ENCODE measurements at places on chromosomes 2 and 18. TPM values are rescaled to one million over a fixed set of nuclear protein-coding genes. Genes with fewer than 3 reads are reported as not detected.

DNA sequence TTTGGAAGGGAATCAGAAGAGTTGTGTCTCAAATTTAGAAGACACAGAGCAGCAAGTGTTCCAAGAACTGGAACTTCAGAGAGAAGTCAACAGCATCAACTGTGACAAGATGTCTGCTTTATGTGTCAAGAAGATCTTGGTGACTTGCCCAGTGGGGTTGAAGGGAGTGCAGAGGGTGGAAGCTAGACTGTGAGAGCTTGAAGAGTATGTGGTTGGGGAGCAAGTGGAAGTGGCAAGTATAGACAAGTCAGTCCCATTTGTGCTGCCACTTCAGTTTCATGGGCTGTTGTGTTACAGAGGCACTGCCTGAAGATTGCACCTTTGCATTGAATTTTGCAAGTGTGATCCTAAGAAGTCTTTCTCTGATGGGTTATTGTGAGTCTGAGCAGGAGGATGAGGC is 68.7 kb upstream of the MC2R start:
- DNase-seq = no peak

DNA sequence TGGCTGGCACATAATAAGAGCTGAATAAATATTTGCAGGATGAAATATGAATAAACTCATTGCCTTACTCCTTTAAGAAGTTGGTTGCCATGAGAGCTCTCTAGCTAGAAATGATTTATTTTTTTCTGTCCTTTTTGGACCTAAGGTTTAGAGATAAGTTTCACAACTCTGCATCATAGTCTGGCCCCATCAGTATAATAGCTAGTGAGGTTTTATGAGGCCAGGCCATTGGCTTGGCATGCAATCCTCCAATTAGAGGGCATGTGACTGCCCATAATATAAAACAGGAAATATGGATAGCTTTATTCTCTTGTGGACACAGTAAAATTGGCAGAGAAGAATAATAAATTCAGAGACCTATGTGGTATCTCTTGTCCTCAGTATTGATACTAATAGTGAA is 26.2 kb upstream of the INSIG2 start:
- no peak for DNase-seq

DNA sequence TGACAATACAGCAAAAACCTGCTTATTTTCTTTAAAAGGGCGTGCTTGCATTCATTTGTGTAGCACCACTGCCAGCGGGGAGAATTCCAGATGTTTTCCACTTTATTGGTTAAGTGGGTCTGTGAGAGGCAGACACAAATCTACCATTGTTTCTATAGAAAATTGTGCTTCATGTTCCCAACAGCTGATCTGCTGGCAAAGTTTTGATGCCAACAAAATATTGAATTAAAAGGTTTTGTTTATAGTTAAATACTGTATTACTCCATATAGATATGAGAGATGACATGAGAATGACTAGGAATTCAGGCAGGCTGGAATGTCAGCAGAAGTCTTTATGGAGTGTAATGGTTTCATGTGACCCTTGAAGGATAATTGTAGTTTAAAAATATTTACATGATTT is 182.7 kb downstream of the MC4R start:
- DNase-seq = no peak

DNA sequence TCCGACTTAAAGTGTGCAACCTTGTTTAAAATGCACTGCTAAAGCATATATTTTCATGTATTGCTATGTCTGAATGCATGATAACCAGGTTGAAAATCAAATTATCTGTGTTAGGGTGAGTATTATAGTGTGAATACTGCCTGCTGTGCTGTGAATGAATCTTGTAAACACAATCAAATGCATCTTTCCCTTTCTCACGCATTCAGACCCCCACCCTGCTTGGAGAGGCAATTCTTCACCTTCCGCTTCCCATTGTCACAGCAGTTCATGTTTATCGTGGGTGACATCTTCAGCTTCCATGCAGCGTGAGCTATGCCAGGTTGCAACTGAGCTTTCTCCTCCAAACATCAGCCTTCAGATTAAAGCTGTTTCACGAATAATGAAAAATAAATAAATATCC is 418.0 kb downstream of the MEIS1 start:
- DNase-seq = no peak

GRCh38 chr18:36047521-36047920 is 19.8 kb downstream of the RPRD1A start:
- no peak for DNase-seq

- DNase-seq = no peak
These were observed 240.3 kb upstream of the FBXO11 start for GRCh38 chr2:48146552-48146951.

GRCh38 chr2:106792671-106793070 is 93.3 kb downstream of the ST6GAL2 start:
- DNase-seq = no peak

GRCh38 chr2:28592481-28592880 is 96.6 kb downstream of the PLB1 start:
- no peak for DNase-seq

GRCh38 chr2:144698156-144698555 is 178.2 kb upstream of the ZEB2 start:
- no peak for DNase-seq

- no peak for DNase-seq
These were observed 39.8 kb upstream of the TMEM163 start for GRCh38 chr2:134758633-134759032.

GRCh38 chr2:116319935-116320334 is 1494.6 kb upstream of the DDX18 start:
- no peak for DNase-seq

- no peak for DNase-seq
These were observed 580 bp downstream of the MC2R start for GRCh38 chr18:13914756-13915155.

DNA sequence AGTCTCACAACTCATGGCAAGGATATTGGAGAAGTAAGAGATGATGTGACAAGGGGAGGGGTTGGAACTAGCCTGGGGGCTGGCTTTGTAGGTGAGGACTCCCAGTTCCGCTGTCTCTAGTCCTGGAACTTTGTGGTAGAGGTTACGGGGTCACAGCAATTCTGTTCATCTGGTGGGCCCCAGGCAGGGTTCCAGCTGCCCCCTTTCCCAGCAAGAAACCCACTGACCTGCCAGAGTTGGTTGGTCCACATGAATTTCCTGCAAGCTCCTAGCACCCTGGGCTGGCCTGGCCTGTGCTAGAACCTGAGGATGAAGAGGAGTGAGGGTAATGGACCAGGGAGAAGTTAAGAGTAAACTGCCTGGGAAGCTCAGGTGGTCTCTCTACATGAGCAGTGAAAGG is 41.3 kb downstream of the PSD4 start:
- no peak for DNase-seq

DNA sequence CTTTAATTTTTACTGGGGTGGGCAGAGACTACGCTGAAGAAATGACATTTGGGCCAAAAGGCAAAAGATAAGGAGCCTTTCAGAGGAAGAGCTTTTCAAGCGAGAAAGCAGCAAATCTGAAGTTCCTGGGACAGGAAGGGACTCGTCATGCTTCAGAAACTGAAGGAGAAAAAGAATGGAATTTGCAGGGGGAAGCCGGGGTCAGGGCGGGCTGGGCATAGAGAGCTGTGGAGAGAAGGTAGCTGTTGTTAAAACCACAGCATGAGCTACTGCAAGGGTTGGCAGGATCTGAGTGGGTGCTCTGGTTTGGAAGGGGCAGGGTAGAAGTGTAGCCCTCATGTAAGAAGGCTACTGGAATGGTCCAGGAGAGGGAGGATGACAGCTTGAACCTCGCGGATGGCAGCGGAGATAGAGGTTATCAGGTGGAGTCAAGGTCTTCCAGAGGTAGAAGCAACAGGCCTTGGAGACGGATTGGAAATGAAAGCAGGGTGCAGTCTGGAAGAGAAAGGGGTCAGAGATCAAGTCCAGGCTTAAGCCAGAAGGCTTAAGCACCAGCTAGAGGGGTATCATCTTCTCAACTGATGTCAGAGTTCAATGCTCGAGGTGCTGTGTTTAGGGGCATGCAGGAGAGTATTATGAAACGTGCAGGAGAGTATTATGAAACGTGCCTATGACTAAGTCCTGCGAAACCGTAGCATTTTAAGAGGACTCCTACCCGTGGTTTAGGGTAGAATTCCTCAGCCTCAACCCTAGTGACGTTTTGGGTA is 18.9 kb downstream of the ATP8B1 start:
- DNase-seq = no peak

GRCh38 chr2:162243294-162243693 is at the start of gene FAP:
Gene FAP (minus strand): TSS chr2:162243445. CDS start chr2:162243327, 118 bp downstream.
- no peak for DNase-seq

GRCh38 chr2:144390424-144391020 is 129.4 kb downstream of the ZEB2 start:
- no peak for DNase-seq

DNA sequence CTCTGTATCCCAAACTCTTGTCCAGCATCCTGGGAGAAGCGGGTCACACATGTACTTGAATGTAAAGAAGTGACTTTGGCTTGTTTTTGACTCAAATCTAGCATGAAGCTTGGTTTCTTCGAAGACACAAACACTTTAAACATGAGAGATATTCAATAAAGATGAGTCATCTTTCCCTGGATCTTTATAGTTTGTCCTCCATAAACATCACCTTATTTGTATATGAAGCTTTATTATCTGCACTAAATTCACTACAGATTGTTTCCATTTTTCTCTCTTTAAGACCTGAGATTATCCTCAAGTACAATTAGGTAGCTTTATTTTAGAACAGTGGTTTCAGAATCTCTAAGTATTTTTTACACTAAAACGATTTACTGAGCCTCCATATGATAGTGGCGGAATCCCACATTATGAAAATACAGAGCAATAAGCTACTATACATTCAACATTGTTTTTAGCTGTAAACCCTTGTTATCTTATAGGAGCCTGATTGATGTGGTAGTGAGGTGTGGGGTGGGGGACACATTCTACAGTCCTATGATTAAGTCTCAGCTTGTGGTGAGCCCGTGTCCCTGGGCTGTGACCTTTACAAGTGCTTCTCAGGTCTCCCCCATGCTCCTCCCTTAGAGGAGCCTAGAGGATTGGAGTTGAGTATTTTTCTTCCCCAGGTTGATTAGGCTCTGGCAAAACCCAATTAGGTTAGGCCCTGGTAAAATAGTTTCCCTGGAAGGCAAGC is 79.6 kb upstream of the RAPGEF4 start:
- no peak for DNase-seq

- no peak for DNase-seq
These were observed 281.7 kb upstream of the LRATD1 start for GRCh38 chr2:14350856-14351255.

DNA sequence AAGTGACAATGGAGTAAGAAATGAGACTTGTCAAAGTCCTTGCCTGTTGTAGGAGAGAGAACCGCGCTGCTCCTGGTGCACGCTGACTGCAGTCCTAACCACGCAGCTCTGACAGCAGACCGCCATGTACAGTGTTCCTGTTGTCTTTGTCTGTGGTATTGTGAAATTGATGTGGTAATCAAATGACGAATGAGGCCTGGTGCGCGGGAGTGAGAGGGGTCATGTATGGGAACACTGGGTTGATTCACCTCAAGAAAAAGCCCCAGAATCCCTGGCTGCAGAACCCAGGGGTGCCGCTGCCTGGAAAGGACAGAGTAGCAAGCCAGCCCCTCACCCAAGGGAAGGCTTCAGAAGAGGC is 64.0 kb downstream of the INPP4A start:
- DNase-seq = no peak

DNA sequence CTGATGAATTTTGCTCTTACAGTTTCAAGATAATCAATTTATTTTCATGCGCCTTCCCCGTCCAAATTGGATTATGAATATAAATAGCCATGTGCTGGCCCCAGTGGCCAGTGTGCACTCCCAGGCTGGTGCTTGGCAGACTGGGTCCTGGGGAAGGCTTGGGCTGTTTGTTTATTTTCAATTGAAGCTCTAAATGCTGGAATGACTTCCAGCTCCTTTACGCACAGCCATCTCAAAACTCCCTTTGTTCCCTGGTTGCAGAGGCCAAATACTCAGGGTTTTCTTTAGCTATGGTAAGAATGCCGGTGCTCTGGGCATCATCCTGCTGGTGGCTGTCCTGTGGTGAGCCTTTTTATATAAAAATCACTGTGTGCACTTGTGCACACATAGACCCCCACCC is 131.5 kb downstream of the PRKCE start:
- DNase-seq = no peak

- DNase-seq = no peak
These were observed 56.3 kb upstream of the TMEM200C start for GRCh38 chr18:5951515-5952091.

GRCh38 chr2:30695749-30696148 is 111.5 kb downstream of the CAPN13 start:
- peak; percentile 54 for DNase-seq

DNA sequence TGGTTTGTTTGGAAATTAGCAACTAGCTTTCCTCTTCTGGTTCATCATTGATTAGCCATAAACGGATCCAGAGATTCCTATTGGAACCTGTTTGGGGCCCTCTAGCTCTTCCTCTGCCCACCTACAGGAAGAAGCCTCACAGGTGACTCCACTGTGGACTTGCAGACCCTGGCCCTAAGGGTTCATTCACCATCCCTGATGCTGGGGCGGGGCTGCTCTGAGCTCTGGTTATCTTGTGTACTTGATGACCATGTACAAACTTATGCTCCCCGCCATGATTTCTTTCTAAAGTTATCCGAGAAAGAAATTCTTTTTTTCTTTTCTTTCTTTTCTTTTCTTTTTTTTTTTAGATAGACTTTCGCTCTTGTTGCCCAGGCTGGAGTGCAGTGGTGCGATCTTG is 33.9 kb upstream of the INHBB start:
- no peak for DNase-seq

DNA sequence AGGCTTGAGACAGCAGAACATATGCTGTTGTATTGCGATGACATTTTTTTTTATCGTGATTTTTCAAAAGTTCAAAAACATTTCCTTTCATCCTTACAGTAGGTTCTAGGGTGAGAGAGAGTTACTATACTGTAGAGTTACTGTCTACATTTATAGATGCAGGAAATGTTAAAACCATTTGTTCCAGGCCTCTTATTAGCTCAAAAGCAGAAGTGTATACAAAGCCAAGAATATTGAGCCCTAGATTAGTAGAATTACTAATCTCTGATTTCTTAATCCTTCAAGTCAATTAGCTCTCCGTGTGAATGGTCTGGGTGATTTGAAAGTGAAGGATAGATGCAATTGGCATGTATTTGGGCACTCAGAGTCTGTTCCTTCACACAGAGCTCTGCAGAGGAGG is 73.1 kb downstream of the MAPRE2 start:
- no peak for DNase-seq

GRCh38 chr2:227477291-227477690 is 5.3 kb downstream of the AGFG1 start:
- no peak for DNase-seq

GRCh38 chr2:68784188-68784587 is 49.6 kb downstream of the ARHGAP25 start:
- no peak for DNase-seq

GRCh38 chr2:28277466-28277865 is 115.2 kb upstream of the FOSL2 start:
- DNase-seq = no peak

- no peak for DNase-seq
These were observed at the start of gene FSHR for GRCh38 chr2:49154140-49154539. Gene FSHR (minus strand): TSS chr2:49154515. CDS start chr2:49154417, 98 bp downstream.

The FEV gene
- total RNA-seq = not detected

The DQX1 gene
- total RNA-seq = 9.6 TPM

The APCDD1 gene
- 110 TPM for total RNA-seq

The HAAO gene
- total RNA-seq = 5.9 TPM

The PFN4 gene
- not detected for total RNA-seq

The RIT2 gene
- not detected for total RNA-seq

The C1GALT1C1L gene
- total RNA-seq = 1.2 TPM

Data from vagina (tissue), 2 donors.